Suprapubic skin (tissue), 4 donors: ENCODE measurements at places on chromosomes 5 and 9. TPM values are rescaled to one million over a fixed set of nuclear protein-coding genes. Genes with fewer than 3 reads are reported as not detected.

DNA sequence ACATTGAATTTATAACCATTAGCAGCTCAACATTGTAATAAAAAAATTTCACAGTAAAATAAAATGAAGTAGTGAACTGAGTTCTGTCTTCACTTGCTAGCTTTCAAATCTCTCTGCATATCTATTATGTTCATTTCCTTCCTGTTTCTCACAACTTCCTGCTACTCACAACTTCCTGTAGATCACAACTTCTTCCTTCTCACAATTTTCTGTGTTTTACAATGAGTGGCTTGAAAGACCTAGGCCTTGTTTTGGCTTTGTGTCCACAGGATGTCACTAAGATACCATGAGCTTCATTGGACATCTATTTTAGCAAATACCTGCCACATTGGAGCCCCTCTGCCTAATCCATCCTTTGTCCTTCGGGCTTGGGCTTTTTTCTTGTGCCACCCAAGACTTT lies 480.3 kb upstream of the ADAMTS16 start:
- no peak overlapping the region for H3K4me3 ChIP-seq
- H3K36me3 ChIP-seq, result no peaks in the 10 kb centered on the region
- no peak for DNase-seq
- no peaks in the 10 kb centered on the region for H3K27me3 ChIP-seq
- no peak overlapping the region for H3K27ac ChIP-seq
- no peaks in the 10 kb centered on the region for H3K4me1 ChIP-seq

DNA sequence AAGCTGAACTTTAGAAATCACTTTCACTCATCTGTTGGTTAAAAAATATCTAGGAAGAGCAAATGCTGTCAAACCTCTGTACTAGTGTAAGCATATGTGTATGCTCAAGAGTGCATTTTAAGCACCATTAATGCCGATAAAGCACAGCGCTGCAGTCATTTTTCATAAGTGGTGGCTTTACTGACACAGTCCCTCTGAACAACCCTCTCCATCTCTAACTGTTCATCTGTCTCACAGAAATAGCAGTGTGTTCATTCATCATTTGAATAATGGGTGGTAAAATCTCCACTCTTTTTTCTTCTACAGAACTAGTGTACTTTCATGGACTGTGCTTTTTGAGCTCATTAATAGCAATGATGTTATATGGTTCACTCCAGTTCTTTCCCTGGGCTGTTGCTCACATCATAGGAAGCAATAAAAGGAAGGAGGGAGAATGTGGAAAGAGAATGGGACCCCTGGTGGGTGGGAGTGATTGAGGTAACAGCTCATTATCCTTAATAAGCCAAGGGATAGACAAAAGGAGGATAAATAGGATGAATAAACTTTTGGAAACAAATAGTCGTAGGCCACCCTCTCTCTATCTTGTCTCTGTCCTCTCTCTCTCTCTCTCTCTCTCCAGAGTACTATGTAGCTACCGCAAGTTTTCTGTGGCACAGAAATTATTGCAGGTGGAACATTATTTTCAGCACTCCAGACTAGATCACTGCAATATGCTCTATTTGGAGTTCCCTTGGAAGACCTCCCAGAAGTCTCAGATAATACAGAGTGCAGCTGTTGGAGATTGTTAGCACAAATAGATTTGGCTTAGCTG lies 117.9 kb upstream of the PRDM9 start:
- no peaks in the 10 kb centered on the region for H3K4me1 ChIP-seq
- H3K4me3 ChIP-seq, result no peak overlapping the region
- DNase-seq, result no peak

The DELE1 gene
- 99.6 TPM for total RNA-seq

- no peak overlapping the region for H3K4me3 ChIP-seq
- no peak overlapping the region for H3K27ac ChIP-seq
- H3K27me3 ChIP-seq, result no peaks in the 10 kb centered on the region
Observed at GRCh38 chr9:133881671-133882381, 110.3 kb downstream of the VAV2 start.

GRCh38 chr5:181218795-181219124 lies 4.3 kb upstream of the TRIM41 start:
- H3K36me3 ChIP-seq, result no peaks in the 10 kb centered on the region
- H3K27ac ChIP-seq, result peak overlapping the region; percentile 66
- H3K27me3 ChIP-seq, result no peaks in the 10 kb centered on the region
- H3K4me1 ChIP-seq, result peaks cover 33% of the 10 kb centered on the region
- no peak for DNase-seq
